ENCODE measurements at places on chromosomes 1 and 21.

DNA sequence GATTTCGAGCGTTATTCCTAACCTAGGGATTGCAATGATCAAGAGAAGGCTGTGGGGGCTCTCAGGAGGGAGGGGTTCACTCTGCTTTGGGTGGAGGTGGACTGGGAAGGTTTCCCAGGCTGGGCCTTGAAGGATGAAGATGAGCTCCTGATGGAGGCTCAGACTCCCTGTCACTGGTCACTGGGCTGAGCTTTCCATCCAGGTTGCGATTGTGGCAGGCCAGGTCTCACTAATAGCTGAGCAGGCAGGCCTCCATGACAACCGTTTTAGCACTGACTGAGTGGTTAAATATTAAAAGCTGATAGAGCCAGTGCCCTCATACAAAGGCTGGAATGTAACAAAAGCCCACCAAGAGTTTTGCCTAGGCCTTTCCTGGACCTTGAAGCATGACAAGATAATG, 36.2 kb upstream of the EFCAB14 start:
- DNase-seq: no peak

GRCh38 chr1:100896481-100896982, 642 bp downstream of the SLC30A7 start:
- peak; percentile 16 for DNase-seq

- peak; percentile 75 for DNase-seq
These were observed 54.1 kb upstream of the SAMD11 start for GRCh38 chr1:869499-870244.

- no peak for DNase-seq
These were observed 3.7 kb upstream of the QSOX1 start for GRCh38 chr1:180150982-180151381.

GRCh38 chr1:3534803-3535637, 76.3 kb downstream of the MEGF6 start:
- DNase-seq: no peak

DNA sequence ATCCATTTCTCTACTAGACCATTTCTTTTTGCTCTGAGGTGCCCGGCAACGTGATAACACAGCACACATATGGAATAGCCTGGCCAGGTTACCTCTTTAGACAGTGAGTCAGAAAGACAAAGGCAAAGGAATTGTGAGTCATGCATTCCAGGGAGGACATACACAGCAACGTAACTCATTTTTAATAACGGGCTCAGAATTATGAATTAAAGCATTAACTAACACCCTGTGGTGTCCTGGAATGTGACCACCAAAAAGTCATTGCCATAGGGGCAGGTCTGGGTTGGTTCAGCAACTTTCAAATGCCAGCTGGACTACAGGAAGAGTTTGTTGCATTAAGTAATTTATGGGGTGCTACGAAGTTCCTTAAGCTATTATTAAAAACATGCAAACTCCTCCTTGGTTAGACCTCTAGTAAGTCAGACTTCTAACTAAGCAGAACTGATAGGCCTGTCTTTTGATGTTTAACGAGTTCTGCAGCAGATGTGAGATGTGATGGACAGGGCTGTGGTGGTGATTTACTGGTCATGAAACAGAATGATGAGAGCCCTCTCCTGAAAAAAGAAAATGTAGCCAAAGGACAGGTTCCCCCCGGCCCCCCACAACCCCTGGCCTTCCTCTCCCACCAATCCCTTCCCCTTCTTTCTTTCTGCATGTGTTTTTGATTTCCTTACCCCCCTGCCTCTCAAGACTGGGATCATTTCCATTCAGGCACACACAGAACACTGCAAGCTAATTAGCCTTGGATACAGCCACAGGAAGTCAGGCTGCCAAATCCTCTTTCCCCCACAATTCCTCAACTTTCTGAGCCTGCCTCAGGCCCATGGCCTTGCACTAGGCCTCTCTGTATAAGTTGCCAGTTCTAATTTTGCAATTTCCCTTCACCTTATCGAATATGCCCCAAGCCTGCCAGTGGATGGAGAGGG, 88.9 kb upstream of the HAO2 start:
- DNase-seq: no peak

- no peak for DNase-seq
These were observed 39.3 kb upstream of the RGS18 start for GRCh38 chr1:192118881-192119405.

DNA sequence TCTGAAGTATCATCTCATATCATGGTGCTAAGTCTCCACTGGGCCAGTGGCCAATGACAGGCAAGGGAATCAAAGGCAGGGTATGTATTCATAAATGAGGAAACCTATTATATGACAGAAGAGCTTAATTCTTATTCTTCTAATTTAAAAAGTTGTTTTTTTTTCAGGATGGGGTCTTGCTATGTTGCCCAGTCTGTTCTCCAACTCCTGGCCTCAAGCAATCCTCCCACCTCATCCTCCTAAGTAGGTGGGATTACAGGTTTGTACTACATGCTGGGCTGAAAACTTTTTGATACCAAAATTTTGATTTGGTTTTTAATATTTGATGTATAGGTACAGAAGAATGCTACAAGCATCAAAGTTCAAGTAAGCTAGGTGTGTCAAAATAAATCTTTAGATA, 35.0 kb downstream of the ATP8B2 start:
- DNase-seq: no peak

DNA sequence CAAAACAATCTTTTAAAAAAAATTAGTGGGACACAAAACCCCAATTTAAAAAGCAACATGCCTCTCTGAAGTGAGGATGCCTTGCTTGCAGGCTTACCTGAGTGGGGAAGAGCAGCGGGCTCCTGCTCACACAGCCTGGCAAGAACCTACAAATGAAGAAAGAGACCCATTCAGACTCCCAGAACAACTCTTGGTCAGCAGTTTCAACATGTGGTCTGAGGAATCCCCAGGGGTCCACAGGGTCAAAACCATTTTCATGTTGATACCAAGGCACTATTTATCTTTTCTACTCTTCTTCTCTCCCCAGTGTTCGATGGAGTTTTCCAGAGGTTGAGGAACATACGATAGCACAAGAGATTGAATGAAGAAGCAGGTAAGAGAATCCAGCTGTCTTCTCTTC, 55.9 kb downstream of the SIPA1L2 start:
- no peak for DNase-seq

GRCh38 chr1:73096841-73097240, 814.5 kb upstream of the NEGR1 start:
- DNase-seq: no peak

DNA sequence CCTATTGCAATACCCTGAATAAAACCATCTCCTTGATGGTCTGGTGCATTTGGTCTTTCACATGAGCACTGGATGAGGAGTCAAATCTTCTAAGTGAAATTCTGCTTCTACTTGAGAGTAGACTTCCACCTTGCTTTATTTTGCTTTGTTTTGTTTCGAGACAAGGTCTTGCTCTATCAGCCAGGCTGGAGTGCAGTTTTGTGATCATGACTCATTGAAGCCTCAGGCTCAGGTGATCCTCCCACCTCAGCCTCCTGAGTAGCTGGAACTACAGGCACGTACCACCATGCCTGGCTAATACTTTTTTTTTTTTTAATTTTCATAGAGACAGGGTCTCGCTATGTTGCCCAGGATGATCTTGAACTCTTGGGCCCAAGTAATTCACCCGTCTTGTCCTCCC, 65.8 kb upstream of the F3 start:
- DNase-seq: no peak

DNA sequence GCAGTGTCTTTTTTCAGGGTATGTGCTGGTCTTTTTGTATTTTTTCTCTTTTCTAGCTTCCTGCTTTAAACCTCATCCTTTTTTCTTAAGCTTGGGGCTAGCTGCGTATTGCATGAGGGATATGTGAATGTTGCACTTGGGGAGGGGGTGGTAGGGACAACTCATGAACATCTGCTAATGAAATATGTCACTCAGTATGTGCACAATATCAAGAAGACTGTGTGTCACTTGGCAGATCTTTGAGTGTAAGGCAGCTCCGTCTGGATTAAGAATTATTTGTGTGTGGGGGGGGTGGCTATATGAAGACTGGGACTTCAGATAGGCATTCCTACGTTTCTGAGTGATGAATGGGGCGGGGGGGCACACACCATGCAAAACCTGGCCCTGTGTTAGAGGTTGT, 170.4 kb upstream of the CACNA1E start:
- no peak for DNase-seq

DNA sequence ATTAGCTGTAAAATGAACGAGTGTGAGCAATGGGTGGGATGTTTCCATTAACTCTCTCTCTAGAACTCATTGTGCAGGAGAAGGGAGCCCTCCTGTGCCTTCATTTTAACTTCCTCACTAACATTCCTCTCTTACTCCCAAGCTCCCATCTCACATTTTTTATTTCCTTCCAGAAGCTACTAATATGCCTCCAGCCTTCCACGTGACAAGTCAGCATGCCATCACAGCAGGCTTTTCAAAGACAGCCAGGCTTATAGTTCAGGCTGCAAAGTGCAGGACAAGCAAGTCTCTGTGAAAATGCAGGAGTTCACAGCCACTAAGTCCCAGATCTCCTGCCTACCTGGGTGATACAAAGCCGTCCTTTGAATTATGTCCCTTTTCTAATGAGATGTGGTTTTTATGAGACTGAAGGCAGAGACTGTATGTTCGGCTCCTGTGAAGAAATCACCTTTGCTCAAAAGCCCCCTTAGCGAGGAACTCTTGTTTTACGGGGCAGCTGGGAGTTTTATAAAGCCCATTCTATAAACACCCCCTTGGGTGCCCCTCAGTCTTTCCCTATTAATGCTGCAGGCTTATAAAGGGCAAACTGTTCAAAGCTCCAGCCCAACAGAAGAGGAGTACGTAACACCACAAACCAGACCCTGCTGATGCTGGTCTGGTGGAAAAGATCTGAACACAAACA, 14.8 kb upstream of the ANGPTL7 start:
- no peak for DNase-seq

DNA sequence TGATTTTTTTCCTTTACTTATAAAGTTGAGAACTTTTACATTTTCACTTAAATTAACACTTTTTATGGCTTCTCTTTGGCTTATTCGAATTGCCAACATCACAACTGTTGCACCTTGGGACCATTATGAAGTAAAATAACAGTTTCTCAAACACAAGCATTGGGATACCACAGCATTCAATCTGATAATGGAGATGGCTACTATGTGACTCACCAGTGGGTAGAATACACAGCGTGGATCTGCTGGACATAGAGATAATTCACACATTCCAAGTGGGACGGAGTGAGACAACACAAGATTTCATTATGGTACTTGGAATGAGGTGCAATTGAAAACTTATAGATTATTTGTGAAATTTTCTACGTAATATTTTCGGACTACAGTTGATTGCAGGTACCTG, 68.0 kb downstream of the ADAMTS1 start:
- no peak for DNase-seq

DNA sequence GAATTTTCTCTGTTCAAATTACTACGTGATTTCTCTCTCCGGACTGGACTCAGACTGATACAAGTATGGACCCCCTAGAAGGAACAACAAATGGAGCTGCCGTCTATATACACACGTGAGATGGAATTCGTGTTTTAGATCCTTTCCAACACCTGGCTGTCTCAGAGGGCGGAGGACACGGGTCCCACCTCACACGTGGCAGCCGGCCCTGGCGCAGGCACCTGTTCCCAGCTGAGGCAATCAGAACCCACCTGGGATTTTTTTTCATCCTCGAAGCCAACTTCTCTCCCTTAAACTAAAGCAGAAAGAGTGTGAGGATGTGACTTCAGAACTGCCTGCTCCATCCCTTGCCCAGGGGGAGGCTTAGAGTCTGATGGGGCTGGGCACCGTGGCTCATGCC, 34.1 kb upstream of the SCCPDH start:
- no peak for DNase-seq

- DNase-seq: no peak
These were observed 15.0 kb upstream of the ALPL start for GRCh38 chr1:21494196-21494595.
